ENCODE measurements at places on chromosomes 2 and 18.

DNA sequence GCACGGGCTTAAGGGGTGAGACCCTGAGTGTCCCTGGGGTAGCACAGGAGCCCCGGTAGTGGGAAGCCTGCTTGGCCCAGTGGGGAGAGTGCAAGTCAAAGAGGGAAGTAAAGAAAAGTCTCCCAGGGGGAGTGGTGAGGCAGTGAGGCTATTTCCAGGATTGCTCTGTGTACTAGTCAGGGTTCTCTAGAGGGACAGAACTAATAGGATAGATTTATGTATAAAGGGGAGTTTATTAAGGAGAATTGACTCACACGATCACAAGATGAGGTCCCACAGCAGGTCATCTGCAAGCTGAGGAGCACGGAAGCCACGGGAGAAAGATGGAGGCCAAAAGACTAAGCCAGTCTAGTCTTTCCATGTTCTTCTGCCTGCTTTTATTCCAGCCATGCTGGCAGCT lies 45.5 kb downstream of the CMPK2 start:
- DNase-seq, result no peak

GRCh38 chr2:58842501-58843155 lies 601.5 kb upstream of the FANCL start:
- DNase-seq, result no peak

DNA sequence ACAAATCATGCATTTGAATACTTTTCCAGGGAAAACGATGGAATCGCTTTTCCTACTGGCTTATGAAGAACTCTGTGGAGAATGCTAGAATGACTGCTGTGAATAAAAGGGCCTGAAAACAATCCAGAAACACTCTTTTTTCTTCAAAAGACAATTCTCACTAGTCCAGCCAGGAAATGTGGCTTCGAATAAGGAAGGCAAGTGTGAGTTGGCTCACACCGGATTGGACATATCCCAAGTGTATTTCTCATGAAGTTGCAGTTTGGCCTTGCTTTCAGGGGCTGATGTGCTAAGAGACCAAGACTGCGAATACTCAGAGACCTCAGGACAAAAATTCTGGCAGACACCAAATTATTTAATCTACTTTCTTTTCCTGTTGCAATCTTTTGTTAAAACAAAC lies 54.1 kb downstream of the FIGN start:
- no peak for DNase-seq

DNA sequence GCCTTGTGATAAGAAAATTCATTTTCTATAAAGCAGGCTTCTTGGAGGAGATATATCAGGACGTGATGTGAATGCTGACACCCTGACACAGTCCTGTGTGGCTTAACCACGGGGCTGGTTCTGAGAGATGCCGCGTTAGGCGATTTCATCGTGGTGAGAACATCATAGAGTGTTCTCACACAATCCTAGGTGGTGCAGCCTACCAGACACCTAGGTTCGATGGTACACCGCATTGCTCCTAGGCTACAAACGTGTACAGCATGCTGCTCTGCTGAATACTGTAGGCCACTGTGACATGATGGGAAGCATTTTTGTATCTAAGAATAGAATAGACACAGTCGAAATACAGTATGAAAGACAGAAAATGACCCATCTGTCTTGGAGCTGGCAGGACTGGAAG lies 82.5 kb downstream of the TNFRSF11A start:
- no peak for DNase-seq

DNA sequence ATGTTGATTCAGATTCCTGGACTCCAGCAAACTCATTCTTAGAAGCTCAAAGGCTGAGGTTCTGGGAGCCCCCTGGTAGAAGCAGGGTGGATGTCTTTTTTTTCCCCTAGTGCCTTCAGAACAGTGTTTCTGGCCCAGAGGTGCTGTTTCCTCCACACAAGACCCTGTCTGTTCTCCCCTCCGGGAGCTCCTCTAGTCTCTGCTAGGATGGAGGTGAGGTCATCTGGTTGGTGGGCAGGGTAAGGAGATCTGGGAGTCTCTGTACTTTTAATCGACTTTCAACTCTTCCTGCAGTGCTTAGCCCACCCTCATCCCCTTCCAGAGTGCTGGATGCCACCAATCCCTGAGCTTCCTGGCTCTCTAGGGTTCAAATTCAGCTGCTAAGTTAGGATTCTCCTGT lies 192.0 kb downstream of the SH3BP4 start:
- DNase-seq, result no peak

All from EH (cell line).